Left renal pelvis (tissue), 4 donors: ENCODE measurements at places on chromosomes 16 and 17. TPM values are rescaled to one million over a fixed set of nuclear protein-coding genes. Genes with fewer than 3 reads are reported as not detected.

IKZF3 gene
- polyA plus RNA-seq: 0.35 TPM

KRTAP4-9 gene
- not detected for polyA plus RNA-seq

ZFP3 gene
- 15.8 TPM for polyA plus RNA-seq

KRTAP9-1 gene
- polyA plus RNA-seq: not detected

GAA gene
- 46.0 TPM for polyA plus RNA-seq

IRX3 gene
- 8.5 TPM for polyA plus RNA-seq

- no peak for DNase-seq
These were observed 27.1 kb downstream of the TMEM235 start for GRCh38 chr17:78258323-78259191.

DNA sequence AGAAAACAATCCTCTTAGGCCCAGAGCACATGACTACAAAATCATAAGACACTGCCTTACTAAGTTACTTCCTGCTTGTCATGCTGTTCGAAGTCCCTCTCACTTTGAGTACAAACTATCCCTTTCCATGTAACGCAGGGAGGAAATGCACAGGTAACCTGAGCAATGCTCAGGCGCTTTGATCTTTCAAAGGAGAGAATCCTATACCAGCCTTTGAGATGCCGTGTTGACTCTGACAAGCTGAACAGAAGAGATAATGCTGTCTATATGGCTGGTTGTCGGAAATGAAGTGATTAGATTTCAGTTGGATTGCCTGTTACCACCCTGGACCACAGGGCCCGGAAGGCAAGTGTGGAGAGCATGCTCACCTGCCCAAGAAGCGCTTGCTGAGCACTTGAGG is 75.9 kb downstream of the CDH11 start:
- DNase-seq: no peak

- no peak for DNase-seq
These were observed 45.3 kb downstream of the COX4I1 start for GRCh38 chr16:85844786-85845185.

DNA sequence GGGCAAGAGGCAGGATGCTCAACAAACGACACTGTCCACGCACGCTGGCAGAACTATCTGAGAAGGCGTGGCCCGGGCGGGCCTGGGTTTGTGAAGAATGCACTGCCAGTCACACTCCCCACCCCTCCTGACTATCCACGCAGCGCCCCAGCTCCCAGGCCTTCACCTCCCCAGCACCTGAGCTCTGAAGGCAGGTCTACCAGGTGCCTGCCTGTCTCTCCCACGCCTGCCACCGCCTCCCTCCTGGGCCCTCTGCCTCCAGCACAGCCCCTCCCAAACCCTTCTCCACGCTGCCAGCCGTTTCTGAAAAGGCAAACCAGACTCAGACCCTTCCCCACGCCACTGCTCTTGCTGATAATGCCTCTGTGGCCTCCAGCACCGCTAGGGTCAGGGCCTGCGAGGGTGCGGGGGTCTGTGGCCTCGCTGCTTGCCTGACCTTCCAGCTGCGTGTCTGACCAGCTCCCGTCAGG is 11.6 kb downstream of the MYBBP1A start:
- no peak for DNase-seq

GRCh38 chr17:46916623-46917022 is 6.3 kb upstream of the GOSR2 start:
- DNase-seq: no peak

DNA sequence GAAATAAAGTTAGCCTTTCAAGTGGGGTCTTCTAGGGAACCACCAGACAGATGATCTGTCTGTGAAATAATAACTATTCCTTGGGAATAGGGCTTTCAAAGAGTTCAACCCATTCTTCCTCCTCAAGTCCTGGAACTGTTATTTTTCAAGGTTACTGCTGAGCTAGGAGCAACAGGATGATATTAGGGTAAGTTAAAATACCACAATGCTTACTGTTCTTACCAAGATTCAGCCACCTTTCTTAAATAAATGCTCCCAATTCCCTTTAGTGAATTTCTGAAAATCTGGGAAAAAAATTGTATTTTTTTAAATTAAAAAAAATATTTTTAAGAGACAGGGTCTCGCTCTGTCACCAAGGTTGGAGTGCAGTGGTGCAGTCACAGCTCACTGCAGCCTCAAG is 26.9 kb upstream of the ALDH3A2 start:
- no peak for DNase-seq

GRCh38 chr16:74729783-74730683 is 29.4 kb upstream of the MLKL start:
- DNase-seq: no peak

- DNase-seq: no peak
These were observed 35.2 kb downstream of the ADCY9 start for GRCh38 chr16:4081047-4081446.

- no peak for DNase-seq
These were observed 26.2 kb downstream of the PRDM7 start for GRCh38 chr16:90050969-90051368.

GRCh38 chr16:6125483-6126259 is 1028.1 kb upstream of the EEF2KMT start:
- no peak for DNase-seq

- peak; percentile 85 for DNase-seq
These were observed at the start of gene AARSD1 for GRCh38 chr17:42964161-42964932. TSS of gene AARSD1 (minus strand) at chr17:42964454. CDS start at chr17:42964440, 14 bp downstream.

DNA sequence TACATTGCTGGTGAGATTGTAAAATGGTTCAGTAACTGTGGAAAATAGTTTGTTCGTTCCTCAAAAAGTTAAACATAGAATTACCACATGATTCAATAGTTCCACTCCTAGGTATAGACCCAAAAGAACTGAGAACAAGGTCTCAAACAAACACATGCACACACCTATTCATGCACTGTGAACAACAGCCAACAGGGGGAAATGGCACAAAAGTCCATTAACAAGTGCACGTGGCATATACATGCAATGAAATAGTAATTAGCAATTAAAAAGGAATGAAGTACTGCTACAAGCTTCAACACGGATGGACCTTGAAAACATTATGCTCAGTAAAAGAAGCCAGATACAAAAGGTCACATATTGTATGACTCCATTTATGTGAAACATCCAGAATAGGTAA is 23.8 kb downstream of the SDK2 start:
- DNase-seq: no peak

GRCh38 chr17:6575596-6575988 is 19.2 kb upstream of the PITPNM3 start:
- no peak for DNase-seq
